ENCODE measurements at places on chromosomes 3 and 15. TPM values are rescaled to one million over a fixed set of nuclear protein-coding genes. Genes with fewer than 3 reads are reported as not detected.
A peak's percentile ranks its signal among the peaks of the same experiment; 100 is the strongest.

- no peak overlapping the region for H3K4me3 ChIP-seq
- H3K4me1 ChIP-seq, result peaks cover 6% of the 10 kb centered on the region
- no peaks in the 10 kb centered on the region for H3K36me3 ChIP-seq
- no peaks in the 10 kb centered on the region for H3K27me3 ChIP-seq
- H3K27ac ChIP-seq, result no peak overlapping the region
- DNase-seq, result no peak
These were observed 424.6 kb upstream of the SEMA6D start for GRCh38 chr15:47292638-47293190.

DNA sequence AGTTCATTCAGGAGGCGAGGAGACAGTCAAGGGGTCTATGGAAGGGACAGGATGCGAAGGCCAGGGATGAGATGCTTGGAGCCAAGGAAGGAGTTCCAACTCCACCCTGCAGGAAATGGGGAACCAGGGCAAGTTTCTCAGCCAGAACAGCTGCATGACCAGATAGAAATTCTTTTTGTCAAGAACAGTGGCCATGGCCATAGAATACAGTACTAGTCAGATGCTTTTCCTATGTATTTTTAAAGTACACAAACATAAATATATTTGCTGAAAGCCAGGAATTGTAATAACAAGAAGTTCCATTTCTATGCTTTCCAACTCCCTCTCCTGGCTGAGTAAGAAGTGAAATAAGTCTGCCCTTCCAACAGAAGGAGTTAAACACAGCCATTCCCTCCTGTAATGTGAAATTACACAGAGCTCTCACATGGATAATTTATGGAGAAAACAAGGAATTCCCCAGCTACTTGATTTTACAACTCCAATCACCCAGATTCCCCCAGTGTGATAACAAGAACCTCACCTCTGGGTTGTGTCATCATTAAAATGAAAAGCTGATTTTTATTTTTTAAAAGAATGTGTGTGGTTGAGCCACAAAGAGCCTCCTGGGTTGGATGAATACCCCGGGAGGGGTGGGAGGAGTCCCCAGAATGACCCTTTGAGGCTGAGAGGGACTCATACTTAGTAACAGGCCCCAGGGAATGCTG lies 124.6 kb upstream of the ARHGEF3 start:
- H3K36me3 ChIP-seq, result no peaks in the 10 kb centered on the region
- H3K27ac ChIP-seq, result peak overlapping the region; percentile 29
- peak; percentile 89 for DNase-seq
- H3K27me3 ChIP-seq, result no peaks in the 10 kb centered on the region
- H3K4me1 ChIP-seq, result peaks cover 38% of the 10 kb centered on the region
- no peak overlapping the region for H3K4me3 ChIP-seq

GRCh38 chr15:73851689-73852088 lies 21.7 kb upstream of the TBC1D21 start:
- no peak overlapping the region for H3K27ac ChIP-seq
- H3K27me3 ChIP-seq, result peaks cover 44% of the 10 kb centered on the region
- H3K4me1 ChIP-seq, result no peaks in the 10 kb centered on the region
- H3K36me3 ChIP-seq, result no peaks in the 10 kb centered on the region
- DNase-seq, result peak; percentile 64

DNA sequence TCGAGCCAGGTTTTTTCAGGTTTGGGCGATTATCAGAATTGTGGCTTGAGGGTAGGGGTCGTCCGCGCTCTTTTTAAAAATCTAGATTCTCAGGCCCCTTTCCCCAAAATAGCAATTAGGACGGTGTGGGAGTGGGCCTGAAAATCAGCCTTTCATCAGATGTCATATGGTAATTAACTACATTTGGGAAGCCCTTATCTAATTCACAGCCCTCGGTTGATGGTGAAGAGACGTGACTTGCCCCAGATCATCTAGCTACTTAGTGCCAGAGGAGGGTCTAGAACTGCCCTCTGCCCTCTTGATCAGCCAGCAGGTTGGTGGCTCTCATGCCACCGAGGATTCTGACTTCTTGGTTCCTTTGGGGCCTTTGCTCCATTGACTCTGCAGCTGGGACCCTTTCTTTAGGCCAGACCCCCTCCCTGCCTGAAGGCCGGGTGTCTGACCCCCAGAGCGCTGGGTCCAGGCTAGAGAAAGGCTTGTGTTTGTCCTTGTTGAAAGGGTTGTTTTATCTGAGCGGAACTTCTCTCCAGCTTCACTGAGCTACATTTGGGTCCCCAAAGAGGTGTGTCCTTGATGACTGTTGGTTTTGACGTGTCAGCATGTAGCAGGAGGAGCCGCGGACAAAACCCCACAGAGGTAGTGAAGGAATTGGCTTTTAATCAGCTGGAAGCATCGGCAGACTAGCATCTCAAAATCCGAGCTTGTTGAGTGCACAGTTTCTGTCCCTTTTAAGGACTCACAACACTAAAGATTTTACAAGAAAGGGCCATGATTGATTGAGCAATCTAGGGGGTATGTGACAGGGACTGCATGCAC lies 857 bp downstream of the AEN start:
- no peaks in the 10 kb centered on the region for H3K27me3 ChIP-seq
- peaks cover 27% of the 10 kb centered on the region for H3K4me1 ChIP-seq
- peaks cover 4% of the 10 kb centered on the region for H3K36me3 ChIP-seq
- peak overlapping the region; percentile 93 for H3K4me3 ChIP-seq
- DNase-seq, result peak; percentile 75

- no peak overlapping the region for H3K27ac ChIP-seq
- no peak overlapping the region for H3K4me3 ChIP-seq
- H3K27me3 ChIP-seq, result no peaks in the 10 kb centered on the region
- H3K36me3 ChIP-seq, result no peaks in the 10 kb centered on the region
- H3K4me1 ChIP-seq, result peaks cover 6% of the 10 kb centered on the region
- DNase-seq, result no peak
These were observed 479.9 kb downstream of the MAGI1 start for GRCh38 chr3:65558826-65559225.

CRYGS gene
- total RNA-seq, result 0.63 TPM

ZBED2 gene
- not detected for total RNA-seq

Data from GM23248 (cell line).